ENCODE measurements at places on chromosomes 12 and 14.

GRCh38 chr12:32501835-32502333 is 102.5 kb downstream of the FGD4 start:
- no peak for DNase-seq

DNA sequence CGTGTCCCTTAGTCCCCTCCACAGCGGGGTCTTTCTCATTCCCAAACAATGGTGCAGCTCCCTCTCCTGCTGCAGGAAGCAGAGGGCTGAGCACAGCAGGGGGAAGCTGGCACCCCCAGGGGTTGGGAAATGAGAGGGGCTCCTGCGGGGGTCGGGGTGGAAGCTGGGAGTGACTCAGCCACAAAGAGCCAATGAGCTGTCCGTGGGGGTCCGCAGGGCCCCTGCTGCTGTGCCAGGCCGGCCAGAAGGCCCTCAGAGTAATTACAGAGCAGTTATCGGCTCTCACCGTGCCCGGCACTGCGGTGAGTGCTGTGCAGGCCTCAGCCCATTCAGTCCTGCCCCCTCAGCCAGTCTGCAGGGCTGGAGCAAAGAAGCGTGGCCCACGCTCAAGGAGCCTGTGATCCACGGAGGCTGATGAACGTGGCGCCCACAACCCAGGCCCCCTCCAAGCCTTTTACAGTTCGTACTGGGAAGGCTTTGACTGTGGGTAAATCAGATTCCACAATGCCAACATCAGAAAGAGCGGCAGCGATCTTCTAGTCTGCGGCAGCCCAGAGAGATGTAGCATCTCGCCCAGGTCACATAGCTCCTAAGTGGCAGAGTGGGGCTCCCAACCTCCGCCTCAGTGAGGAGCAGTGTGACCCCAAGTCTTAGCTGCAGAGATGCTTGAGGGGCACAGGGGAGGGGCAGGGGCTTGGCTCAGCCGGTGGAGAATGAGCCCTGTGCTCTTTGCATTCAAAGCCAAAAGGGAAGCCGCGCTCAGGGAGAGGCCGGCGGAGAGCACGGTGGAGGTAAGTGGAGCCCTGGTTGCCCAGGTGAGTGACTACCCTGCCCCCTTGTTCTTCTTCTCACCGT is 43.4 kb downstream of the SLC6A12 start:
- DNase-seq = no peak

GRCh38 chr14:44286201-44286600 is 220.9 kb downstream of the FSCB start:
- no peak for DNase-seq

DNA sequence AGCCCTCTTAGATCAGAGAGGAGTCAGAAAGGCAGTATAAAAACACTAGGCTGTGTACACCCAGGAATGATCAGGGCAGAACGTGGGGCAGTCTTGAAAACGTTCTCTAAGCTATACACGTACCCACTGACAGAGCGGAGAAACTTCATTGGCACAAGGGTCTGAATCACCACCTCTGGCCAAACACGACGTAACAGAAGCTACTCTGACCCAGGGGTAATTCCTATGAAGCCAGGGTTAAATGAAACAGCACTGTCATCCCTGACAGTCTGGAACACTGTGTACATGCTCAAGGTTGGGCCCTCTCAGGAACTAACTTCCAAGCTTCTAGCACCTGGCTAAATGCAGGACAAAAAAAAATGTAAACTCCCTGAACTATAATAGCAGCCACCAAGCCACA is 38.4 kb downstream of the PARP11 start:
- no peak for DNase-seq

- no peak for DNase-seq
These were observed 20.2 kb downstream of the VRTN start for GRCh38 chr14:74368441-74368840.

GRCh38 chr14:29759521-29760340 is 167.9 kb downstream of the PRKD1 start:
- DNase-seq = no peak

- no peak for DNase-seq
These were observed 7.7 kb downstream of the TBX5 start for GRCh38 chr12:114397978-114398881.

DNA sequence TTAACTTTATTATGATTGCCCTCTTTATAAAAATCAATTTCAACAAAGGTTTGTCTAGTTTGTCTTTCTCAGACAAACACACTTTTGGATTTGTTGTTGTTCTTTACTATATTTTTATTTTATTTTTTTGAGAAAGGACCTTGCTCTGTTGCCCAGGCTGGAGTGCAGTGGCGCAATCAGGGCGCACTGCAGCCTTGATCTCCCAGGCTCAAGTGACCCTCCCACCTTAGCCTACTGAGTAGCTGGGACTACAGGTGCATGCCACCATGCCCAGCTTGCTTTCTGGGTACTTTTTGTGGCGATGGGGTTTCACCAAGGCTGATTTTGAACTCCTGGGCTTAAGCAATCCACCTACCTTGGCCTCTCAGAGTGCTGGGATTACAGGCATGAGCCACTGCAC is 64.4 kb upstream of the CFL2 start:
- DNase-seq = no peak

GRCh38 chr14:69094481-69094880 is 58.4 kb downstream of the DCAF5 start:
- no peak for DNase-seq

DNA sequence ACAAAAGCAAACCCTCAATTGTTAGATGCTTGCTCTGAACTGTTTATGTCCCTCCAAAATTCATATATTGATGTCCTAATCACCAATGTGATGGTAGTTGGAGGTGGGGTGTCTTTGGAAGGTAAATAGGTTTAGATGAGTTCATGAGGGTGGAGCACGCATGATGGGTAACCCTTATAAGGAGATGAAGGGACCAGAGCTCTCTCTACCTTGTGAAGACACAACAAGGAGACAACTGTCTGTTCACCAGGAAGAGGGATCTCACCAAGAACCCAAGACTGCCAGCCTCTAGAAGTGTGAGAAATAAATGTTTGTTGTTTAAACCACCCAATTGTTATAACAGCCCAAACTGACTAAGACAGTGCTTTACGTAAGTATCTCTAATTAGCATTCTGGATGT is 27.0 kb downstream of the DHRS2 start:
- DNase-seq = no peak

DNA sequence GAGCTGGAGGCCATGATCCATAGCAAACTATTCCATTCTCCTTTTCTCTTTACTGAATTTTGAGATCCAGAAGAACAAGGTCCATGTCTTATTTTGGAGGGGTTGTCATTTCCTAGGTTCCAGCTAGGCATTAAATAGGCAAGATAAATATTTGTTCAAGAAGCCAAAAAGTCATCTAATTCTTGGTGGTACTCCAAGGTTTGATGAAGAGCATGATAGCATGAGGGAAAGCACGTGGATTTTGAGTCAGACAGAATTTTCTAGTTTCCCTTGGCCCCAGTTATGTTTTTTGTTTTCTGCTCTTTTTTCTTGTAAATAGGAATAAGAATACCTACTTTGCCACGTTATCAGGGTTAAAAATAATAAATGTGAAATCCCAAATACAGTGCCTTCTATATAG is 25.5 kb upstream of the FRMD6 start:
- DNase-seq = no peak

- peak; percentile 97 for DNase-seq
These were observed 19.0 kb downstream of the SSH1 start for GRCh38 chr12:108838194-108839017.

DNA sequence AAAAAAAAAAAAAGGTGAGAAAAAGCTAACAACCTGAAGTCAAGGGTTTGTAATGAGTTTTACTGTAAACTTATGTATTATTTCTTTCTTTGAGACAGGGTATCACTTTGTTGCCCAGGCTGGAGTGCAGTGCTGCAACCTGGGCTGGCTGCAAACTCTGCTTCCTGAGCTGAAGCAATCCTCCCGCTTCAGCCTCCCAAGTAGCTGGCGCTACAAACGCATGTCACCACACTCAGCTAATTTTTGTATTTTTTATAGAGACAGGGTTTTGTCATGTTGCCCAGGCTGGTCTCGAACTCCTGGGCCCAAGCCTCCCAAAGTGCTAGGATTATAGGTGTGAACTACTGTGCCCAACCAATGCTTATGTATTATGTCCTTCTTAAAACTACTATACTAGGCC is 9.2 kb downstream of the ATF7 start:
- DNase-seq = no peak

- no peak for DNase-seq
These were observed 6.2 kb downstream of the CRADD start for GRCh38 chr12:93683410-93683809.
